ENCODE measurements at places on chromosomes 5 and 9. TPM values are rescaled to one million over a fixed set of nuclear protein-coding genes. Genes with fewer than 3 reads are reported as not detected.
A peak's percentile ranks its signal among the peaks of the same experiment; 100 is the strongest.

GRCh38 chr5:139134906-139135305 lies 63.3 kb downstream of the SIL1 start:
- no peak for DNase-seq

The SNX2 gene
- total RNA-seq = 49.7 TPM

GRCh38 chr5:44847206-44847852 lies 38.6 kb downstream of the MRPS30 start:
- DNase-seq = no peak

DNA sequence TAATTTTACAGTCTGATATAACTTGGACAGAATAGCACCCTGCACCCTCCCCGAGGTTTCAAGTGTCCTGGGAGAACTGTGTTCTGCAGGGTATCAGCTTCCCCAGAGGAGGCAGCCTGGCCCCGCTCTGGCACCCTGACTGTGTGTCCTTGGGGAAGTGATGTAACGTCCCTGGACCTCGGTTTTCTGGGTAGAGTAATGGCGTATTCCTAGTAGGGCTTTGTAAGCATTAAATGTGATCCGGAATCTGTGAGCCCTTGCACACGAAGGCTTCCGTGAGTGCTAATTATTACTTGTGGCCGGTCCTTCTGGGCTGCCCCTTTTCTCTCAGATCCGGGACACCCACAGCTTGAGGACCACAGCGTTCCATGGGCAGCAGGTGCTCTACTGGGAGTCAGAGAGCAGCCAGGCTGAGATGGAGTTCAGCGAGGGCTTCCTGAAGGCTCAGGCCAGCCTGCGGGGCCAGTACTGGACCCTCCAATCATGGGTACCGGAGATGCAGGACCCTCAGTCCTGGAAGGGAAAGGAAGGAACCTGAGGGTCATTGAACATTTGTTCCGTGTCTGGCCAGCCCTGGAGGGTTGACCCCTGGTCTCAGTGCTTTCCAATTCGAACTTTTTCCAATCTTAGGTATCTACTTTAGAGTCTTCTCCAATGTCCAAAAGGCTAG lies 1.0 kb upstream of the CACFD1 start:
- no peak for DNase-seq

The FRMPD1 gene
- 0.41 TPM for total RNA-seq

- DNase-seq = no peak
Measured at GRCh38 chr9:76900884-76901440, 5.0 kb downstream of the PRUNE2 start.

The MAMDC4 gene
- total RNA-seq = 4.1 TPM

The FAM221B gene
- total RNA-seq = not detected

DNA sequence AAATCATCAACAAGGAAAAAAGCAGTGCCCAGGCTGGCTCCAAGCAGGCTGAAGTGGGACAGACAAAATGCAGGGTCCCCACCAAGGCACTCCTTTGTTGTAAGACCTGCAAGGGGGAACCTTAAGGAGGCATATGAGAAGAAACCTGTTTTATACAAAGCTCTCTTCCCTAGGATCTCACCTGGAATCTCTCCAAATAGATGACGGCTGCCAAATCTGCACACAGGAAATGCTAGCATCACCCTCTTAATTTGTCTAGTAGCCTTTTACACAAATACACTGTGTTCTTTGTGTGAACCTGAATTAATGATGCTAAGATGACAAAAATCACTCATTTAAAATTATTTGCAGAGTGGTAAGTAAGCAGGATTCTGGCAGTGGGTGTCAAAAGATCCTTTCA lies 280.2 kb downstream of the SPOCK1 start:
- no peak for DNase-seq

The SNCAIP gene
- 37.9 TPM for total RNA-seq

- DNase-seq = no peak
Measured at GRCh38 chr9:126170286-126170823, 156.3 kb upstream of the MVB12B start.

DNA sequence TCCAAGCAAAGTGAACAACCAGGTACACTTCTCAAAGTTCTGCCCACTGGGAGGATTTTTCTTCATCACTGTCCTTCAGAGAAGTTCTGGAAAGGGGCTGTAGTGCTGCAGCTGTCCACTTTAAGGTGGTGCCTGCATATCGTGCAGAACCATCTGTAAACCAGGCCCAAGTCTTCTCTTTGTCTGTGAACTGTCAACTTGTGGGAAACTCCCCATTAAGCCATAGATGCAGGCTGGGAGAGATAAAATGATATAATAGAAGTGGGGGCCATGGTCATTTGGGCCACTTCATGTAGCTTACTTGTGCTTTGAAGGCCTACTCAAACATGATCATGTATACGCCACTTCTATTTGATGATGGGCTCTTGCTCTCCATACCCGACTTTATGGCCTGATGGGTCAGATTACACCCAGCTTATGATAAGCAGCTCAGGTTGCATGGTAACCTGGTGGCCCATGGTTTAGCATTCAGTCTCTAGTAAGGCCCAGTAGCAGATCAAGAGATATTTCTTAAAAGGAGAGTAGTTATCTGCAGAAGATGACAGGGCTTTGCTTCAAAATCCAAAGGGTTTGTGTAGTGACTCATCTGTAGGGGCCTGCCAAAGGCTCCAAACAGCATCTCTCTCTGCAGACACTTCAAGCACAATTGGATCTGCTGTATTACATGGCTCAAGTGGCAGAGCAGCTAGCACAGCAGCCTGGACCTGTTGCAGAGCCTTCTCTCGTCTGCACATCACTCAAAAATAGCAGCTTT lies 15.7 kb upstream of the BTF3 start:
- DNase-seq = no peak

GRCh38 chr9:87894998-87895625 lies 12.4 kb downstream of the SPATA31E1 start:
- no peak for DNase-seq

DNA sequence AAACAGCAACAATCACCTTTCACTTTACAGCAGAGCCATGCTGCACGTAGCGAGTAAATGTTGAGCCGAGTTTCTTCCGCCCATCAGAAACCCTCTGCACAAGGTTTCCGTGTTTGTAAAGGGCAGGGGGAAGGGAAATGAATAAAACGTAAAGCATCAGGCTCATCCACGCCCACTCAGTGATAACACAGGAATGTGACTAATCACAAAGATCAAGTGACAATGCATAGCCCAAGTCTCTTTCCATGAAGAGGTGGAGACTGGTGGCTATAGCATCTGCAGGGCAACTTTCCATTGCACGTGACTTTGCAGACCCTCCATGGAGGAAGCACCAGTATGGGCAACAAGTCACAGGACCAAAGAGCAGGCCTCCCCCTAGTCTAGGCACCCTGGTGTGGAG lies 56.6 kb downstream of the CAMSAP1 start:
- DNase-seq = no peak

DNA sequence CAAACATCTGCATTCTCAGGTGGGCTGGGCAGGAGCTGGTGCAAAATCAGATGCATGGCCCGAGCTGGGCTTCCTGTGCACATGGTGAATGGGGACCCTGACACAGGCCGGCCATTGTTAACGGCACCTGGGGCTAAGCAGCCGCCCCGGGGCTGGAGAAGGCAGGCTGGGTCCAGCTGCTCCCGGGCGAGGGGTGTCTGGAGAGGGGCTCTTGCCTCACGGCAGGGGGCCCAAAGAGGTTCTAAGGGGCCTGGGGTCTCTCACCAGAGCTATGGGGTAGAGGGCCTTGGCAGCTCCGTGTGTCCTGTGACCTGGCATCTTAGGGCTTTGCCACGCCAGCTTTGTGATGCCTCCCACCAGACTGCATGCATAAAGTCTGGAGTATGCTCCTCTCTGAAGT lies 5.1 kb upstream of the QSOX2 start:
- no peak for DNase-seq

GRCh38 chr9:136901516-136902258 lies 15.4 kb downstream of the TRAF2 start:
- no peak for DNase-seq

DNA sequence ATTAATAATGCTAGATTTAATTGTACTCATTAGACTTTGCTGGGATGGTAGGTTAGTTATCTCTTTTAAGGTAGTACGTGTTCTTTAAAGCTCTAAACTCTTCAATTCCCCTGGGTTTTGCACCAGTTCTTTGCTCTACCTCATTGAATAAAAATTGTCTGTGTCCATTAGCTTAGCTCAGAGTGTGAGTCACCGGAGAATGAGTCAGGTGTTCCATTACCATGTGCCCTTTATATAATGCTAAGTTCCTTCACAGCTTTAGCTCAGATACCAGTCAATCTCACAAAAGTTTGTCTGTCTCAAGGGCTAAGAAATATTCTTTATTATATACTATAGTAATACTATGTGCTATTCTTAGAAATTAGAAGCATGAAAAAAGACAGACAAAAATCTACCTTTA lies 339.4 kb downstream of the PRELID2 start:
- no peak for DNase-seq

The SLC36A3 gene
- not detected for total RNA-seq

GRCh38 chr9:134600836-134601638 lies 40.6 kb upstream of the COL5A1 start:
- no peak for DNase-seq

GRCh38 chr9:134382733-134383132 lies 56.5 kb downstream of the RXRA start:
- no peak for DNase-seq

DNA sequence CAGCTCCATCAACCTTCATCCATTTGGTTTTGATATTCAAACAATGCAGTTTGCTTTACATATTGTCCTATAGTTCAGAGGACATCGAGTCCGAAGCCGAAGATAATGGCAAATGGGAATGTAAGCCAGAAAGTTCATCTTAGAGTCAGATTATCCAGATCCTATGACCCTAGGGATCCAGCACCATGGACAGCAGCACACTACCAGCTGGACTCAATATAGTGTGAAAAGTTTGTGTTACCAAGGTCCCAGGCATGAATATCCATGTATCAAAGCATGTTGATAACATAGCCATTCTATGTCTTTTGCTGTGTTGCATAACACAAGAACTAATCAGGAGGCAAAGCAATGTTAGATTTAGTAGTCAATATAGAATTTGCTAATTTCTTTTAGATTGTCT lies 46.3 kb downstream of the FSTL4 start:
- DNase-seq = no peak

- DNase-seq = no peak
Measured at GRCh38 chr9:121966706-121967105, 126.4 kb downstream of the TTLL11 start.

- no peak for DNase-seq
Measured at GRCh38 chr9:89379508-89380115, 61.3 kb downstream of the SECISBP2 start.

DNA sequence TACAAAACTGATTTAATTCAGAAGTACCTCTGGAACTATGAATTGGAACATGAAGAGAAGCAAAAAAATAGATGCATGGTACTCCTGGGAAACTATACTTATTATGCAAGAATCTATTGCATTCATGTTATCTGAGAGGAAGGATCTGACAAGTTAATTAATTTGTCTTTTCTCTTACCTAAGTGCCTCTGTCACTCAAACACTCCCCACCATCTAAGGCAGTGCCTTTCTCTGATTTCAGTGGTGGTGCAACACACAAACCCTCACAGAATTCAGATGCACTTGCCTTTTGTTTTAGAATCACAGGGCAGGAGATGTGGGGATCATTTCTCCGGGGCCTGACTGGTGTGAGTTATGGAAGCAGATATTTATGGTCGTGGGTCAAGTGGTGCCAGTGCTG lies 52.5 kb upstream of the C9orf72 start:
- DNase-seq = no peak

- no peak for DNase-seq
Measured at GRCh38 chr9:106233116-106233515, 538.8 kb downstream of the TMEM38B start.

The TMEM252 gene
- not detected for total RNA-seq

GRCh38 chr9:101167490-101168134 lies 139.1 kb downstream of the PLPPR1 start:
- no peak for DNase-seq

DNA sequence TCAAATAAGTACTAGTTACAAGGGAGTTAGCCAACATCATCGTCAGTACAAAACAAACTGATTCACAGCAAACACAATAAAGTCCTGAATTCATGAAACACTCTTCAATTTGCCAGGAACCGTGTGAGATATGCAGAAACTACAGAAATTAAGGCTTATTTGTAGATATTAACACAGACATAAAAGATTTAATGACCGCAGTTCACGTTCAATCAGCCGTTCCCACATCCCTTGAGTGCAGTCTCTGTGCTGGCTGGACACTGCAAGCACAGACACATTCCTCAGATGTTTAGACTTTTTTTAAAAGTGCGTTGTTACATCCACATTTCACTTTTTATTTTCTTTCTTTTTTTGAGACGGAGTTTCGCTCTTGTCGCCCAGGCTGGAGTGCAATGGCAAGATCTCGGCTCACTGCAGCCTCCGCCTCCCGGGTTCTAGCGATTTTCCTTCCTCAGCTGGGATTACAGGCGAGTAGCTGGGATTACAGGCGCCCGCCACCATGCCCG lies 566 bp upstream of the CEP78 start:
- peak; percentile 44 for DNase-seq

The PCDHGB5 gene
- total RNA-seq = 13.0 TPM

- DNase-seq = no peak
Measured at GRCh38 chr5:143207058-143207457, 196.4 kb downstream of the NR3C1 start.

- no peak for DNase-seq
Measured at GRCh38 chr5:85337435-85337834, 952.8 kb upstream of the EDIL3 start.

- DNase-seq = no peak
Measured at GRCh38 chr9:135901031-135901758, 6.2 kb downstream of the CAMSAP1 start.

DNA sequence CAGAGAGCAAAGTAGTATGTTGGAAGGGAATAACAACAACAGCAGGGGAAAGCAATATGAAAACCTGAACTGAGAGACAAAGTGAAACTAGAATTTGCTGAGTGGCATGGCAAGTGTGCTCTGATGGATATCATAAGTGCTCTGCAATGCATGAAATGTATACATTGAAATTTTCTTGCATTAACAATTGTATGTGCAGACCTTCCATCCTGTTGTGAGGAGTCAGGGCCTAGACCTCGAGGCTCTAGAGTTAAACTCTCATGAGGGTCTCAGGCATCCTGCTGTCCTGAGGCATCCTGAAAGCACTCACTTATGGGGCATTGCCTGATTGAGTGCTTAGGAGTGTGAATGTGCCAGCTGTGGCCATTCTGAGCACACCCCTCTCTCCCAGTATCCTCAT lies 1.1 kb downstream of the ECM2 start:
- no peak for DNase-seq

The DAPK1 gene
- total RNA-seq = 66.0 TPM
